ENCODE measurements at places on chromosomes 16 and 17.

DNA sequence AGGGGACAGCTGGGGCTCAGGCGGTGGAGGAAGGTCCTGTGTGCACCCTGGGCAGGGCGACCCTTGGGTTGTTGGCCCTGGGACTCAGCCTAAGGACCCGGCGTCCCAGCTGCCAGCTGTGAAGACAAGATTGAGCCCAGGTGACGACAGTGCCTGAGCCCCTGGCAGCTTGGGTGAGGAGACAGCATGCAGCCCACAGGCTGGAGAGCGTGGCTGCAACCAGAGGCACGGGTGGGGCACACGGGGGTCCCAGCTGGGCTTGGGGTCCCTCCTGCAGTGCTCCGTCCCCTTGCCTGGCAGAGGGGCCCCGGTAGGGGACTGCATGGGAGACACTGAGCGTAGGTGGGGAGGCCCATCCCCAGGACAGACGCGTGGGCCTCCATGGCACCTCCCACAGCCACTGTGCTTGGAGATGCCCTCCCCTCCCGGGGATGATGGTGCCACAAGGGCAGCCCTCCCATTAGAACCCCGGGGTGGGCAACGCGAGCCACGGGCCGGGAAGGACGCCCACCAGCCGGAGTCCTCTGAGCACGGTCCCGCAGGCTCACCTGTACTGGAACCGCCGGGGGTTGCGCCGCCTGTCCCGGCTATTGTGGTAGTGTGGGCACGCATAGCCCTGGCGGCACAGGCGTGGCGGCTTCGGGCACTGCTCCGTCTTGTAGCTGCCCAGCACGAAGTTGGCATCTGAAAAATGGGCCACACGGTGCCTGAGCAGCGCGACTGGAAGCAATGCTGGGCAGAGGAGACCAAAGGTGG, 15.5 kb downstream of the UNKL start:
- no peak for DNase-seq

DNA sequence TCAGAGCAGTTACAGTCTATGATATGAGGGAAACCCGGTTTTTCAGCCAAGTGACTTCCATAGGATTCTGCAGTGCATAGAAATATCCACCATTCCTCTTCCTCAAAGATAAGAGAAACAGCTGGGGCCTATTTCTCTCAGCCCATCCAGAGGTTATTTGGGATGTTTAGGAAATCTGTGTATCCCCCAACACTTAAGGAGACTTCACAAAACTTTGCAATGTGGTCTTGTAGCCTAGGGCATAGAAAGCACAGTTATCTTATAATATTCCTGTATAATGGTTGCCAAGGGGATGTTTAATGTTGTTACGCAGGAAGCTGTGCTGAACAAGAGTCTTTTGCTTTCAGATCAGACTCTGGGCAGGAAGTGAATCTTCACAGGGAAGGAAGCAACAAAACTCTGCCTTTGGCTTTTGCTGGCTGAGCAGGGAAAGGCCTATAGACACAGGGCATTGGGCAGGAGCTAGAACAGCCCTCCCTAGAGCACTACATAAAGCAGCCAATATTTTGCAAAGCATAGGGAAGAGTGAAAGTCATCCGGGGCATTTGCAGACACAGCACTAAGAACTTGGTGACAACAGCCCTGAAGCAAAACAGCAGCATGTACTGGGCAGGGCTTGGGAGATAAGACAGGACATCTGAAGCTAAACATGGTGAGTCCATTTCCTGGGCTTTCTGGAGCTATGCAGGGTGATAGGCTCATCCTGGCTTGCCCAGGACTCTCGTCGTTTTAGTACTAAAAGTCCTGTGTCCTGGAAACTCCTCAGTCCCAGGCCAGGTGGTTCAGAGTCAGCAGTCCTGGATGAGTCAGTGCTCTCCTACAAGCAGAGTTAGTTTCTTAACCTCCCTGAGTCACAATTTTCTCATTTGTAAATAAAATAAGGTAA, 18.7 kb upstream of the BEAN1 start:
- DNase-seq = no peak

- DNase-seq = peak; percentile 19
These were observed 6.8 kb upstream of the CA4 start for GRCh38 chr17:60142872-60143499.

DNA sequence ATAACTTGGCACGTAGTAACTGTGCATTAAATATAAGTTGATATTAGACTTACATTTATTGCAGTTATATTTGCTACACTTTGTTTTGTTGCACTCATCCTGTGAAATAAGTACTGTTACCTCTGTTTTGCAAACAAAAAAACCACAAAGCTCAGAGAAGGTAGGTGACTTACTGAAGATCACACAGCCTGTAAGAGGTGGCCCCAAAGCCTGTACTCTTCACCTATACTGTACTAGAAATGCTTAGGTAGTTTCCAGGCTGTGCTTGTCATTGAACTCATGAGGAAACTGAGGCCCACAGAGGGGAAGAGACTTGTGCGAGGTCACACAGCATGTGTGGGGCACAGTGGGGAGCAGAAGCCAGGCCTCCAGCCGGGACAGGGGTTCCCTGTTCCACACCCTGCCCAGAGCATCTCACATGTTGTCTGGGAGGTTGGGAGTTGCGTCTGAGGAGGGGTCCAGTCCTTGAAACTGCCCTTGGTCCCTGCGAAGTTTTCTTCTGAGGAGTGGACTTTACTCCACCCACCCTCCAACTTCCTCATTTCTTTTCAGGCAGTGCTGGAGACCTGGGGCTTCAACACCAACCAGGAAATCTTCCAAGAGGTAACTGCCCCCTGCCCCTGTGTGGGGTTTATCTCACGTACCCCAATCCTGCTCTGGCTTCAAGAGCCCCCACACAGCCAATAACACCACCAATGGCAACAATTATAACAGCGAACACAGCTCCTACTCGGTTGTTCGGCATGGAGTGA, 13.0 kb downstream of the CETP start:
- DNase-seq = no peak

- DNase-seq = no peak
These were observed 49.9 kb downstream of the MAP2K4 start for GRCh38 chr17:12070561-12070960.

GRCh38 chr16:79190542-79190941, 410.0 kb downstream of the MAF start:
- no peak for DNase-seq

DNA sequence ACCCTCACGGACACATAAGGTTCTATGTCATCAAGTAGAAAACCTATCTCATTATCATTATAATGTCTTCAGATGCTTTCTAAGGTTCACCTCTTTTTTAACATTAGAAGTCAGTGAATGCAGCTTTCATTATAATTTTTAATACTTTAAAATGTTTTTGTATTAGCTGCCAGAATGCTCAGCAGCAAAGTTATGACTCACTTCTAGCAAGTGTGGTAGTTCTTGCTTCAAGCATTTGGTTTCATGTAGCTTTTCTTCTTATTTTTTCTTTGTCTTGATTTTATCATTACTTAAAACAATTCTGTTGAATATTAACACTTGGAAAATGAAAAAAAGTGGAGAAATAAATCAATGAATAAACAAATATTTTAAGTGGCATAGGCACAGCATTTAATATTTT, 23.4 kb downstream of the LPCAT2 start:
- no peak for DNase-seq

DNA sequence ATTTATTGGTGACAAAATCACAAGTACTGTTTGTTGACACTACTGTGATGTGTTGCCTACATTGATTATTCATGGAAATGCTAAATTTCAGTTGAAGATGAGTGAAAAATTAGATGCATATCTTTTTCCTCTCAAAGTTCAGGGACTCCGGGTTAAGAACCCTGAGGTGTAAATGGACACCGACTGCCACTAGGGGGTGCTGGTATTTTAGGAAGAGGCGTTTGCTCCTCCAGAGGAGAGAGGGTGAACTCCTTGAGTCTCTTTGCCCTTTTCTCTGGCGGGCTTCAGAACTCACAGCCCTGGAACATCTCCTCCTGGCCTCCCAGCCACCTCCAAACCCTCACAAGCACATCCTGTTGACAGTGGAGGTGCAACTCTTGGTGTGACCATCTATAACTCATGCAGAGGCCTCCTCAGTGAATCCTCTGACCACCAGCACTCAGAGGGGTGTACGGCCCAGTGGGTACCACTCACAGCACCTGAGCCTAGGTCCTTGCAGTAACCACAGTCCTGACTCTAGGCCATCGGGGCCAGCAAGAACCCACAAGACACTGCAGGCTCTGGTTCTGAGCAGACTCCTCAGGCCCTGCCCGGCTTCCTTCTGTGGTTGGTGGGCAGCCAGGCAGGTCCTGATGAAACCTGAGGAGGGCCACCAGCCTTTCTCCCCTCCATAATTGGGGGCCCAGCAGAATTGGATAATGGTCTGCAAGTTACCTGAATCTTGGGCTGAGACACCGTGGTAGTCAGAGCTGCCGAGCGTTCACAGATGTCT, 26.2 kb upstream of the PIK3R5 start:
- DNase-seq = peak; percentile 3

GRCh38 chr17:8851600-8851999, 15.9 kb downstream of the PIK3R6 start:
- DNase-seq = no peak

GRCh38 chr17:49618028-49618611, 42.4 kb downstream of the NXPH3 start:
- no peak for DNase-seq

GRCh38 chr17:80732268-80732667, 187.6 kb downstream of the RPTOR start:
- no peak for DNase-seq

DNA sequence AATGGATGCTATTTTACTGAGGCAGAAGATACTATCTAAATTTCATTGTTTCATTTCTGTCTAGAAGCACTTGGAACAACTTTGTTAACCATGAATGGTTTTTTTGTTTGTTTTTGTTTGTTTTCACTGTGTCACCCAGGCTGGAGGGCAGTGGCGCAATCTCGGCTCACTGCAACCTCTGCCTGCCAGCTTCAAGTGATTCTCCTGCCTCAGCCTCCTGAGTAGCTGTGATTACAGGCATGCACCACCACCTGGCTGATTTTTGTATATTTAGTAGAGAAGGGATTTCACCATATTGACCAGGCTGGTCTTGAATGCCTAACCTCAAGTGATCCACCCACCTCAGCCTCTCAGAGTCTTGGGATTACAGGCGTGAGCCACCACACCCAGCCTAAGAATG, 40.5 kb downstream of the ABHD15 start:
- DNase-seq = no peak

DNA sequence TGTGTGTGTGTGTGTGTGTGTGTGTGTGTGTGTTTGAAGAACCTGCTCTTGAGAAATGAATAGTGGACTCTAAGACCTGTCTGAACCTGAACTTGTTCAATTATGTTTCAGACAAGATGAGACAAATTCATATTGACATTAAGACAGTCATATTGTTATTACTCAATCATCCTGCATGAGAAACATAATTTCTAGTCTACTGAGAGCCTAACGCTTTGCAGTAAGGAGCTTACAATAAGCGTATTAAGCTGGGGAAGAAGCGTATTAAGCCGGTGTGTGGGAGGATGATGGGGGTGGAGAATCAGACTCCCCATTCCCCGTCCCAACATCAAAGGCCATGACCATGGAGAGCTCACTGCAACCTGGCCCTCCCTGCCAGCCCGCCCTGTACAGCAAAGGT, 22.4 kb upstream of the MNT start:
- peak; percentile 33 for DNase-seq

Data from NCI-H187 treated with DMSO at 0.1 percent for 48 hours (cell line).